ENCODE measurements at places on chromosomes 16 and 17.

GRCh38 chr16:7983676-7984075 lies 606.6 kb downstream of the TMEM114 start:
- DNase-seq: no peak

DNA sequence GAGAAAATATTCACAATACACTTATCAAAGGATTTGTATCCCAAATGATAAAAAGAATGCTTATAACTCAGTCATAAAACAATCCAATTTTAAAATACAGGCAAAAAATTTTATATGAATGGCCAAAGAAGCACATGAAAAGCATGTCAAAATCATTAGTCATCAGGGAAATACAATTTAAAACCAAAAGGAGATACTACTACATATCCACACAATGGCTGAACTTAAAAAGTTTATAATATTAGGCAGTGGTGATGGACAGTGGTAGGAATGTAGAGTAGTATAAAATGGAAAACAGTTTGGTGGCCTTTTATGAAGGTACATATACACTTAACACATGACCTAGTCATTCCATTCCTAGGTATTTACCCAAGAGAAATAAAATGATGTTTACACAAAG lies 12.2 kb downstream of the CMC2 start:
- DNase-seq: no peak

DNA sequence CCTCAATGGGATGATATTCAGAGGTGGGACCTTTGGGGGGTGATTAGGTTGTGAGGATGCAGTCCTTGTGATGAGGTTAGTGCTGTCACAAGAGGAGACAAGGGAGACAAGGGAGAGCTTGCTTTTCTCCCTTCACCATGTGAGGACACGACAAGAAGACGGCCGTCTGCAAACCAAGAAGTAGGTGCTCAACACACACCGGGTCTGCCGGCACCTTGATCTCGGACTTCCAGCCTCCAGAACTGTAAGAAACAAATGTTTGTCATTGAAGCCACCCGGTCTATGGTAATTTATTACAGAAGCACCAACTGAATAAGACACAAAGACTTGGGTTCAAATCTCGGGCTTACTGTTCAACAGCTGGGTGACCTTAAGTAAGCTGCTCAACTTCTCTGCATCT lies 64.9 kb downstream of the MPHOSPH6 start:
- DNase-seq: no peak

DNA sequence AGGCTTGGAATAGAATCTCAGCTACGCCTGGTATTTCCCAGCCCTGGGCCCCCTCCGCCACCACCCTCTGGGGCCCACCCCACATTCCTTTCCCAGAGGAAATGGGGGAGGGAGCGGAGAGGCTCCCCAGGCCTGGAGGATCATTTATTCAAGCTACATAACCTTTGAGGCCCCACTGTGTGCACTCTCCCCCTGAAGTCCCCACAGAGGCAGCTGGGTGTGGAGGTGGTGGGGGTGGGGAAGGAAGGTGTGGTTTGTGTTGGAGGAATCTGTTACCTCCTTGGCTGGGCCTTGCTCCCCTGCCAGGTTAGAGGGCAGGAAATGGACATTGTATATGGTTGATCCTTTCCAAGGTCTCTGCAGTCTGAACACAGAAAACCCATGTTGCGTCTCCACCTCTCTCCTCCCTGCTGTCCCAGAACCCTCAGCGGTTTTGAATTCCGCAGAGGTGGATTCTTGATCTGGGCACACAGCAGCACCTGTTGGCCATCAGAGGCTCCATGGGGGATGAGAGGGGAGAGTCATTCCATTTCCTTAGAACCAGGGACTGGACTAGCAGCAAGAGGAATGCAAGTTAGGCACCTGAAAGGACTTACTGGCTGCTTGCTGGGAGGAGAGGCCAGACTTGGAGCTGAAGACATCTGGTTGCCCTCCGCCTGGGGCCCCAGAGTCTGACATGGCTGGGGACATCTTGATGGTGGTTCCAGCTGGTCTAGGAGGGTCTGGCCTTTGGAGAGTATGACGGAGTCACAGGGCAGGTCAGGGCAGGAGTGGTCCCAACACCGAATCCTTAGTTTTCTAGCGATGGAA lies 23.0 kb downstream of the ARHGAP23 start:
- no peak for DNase-seq

DNA sequence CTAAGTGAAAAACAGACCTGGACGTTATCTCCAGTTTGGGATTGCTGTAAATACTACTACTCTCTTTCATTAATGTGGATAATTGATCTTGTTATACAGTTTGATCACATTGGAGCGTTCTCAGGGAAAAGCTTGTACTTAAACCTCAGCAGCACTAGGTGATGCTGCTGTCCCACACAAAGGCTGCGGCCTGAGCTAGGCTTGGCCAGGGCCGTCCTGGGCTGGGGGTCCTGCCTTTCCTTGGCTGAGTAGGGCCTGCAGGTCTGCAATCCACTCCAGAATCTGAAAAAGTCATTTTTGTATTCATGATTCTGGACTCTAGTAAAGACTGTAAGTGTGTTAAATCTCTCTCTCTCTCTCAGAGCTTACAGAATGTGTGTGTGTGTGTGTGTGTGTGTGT lies 23.7 kb upstream of the PMFBP1 start:
- DNase-seq: no peak

DNA sequence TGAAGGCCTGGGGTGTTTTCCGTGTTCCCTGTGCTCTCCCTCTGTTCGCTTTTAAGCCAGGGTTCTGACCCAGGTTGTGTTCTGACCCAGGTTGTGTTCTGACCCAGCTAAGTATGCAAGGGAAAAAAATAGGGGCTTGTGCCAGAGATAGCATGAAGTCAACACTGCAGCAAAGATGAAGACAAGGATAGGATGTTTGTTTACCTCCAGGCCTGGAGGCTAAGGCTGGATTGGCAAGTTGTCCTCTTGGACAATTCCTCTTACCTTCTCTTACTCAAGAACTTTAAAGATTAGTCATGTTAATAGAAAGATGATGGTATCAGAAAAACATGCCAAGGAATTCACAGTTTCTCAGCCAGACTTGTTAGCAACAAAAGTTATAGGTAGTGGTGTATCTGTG lies 19.4 kb downstream of the LYRM9 start:
- no peak for DNase-seq

GRCh38 chr16:70712942-70713341 lies 27.1 kb upstream of the MTSS2 start:
- DNase-seq: no peak

- no peak for DNase-seq
Observed at GRCh38 chr16:73083271-73083670, 35.3 kb upstream of the ZFHX3 start.

- DNase-seq: no peak
Observed at GRCh38 chr17:78962345-78962983, 17.3 kb downstream of the LGALS3BP start.

- DNase-seq: no peak
Observed at GRCh38 chr16:88855736-88856121, 1.0 kb downstream of the GALNS start.

GRCh38 chr17:48722915-48723422 lies at the start of gene PRAC2:
Gene PRAC2, plus strand, starts transcription at chr17:48723185. Its CDS starts 1,226 bp downstream, at chr17:48724411.
- DNase-seq: peak; percentile 60

DNA sequence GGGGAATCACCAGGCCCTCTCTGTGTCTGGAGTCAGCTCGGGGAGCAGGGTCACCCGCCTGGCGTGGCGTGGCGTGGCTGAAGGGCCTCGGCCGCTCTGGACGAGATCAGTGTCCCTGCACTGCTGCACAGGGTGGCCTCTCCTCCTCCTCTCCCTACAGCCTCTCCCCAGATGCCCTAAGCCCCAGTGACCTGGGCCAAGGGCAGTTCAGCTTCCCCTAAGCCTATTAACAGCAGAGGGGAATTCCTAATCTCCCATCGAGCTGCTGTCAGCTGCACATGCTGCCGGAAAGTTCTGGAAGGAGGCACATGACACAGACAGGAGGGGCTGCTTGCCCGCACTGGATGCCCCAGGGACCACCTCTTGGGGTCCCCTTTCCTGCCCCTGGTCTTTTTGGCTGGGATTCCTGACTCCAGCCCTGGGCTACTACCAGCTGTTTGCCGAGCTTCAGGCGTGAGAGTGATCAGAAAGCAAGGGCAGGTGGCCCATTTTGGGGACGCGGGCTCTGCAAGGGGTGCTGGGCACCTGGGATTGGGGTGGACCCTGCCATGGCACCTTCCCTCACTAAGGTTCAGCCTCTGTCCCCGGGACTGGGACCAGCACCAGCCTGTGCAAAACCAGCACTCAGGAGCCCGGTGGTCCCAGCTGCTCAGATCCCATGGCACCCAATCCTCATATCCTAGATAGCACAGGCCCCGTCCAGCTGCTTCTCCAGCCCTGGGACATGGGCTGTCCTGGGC lies 794 bp downstream of the PDE6G start:
- no peak for DNase-seq

DNA sequence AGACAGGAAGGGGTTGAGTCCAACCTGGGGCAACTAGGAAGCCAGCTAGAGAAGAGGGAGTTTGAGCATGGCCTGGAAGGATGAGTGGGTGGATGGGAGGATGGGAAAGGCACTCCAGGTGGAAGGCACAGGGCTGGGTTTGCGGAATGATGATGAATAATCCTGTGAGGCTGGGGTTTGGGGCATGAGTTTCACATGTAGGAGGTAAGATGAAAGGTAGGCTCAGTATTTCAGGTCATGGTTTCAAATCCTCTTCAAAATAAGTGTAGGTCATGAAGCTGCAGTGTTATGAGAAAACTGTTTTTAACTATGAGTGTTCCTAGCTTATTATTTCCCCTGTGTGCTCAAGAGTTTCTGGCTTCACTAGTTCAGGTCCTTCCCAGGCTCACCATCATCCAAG lies 130.3 kb downstream of the SKAP1 start:
- no peak for DNase-seq

GRCh38 chr16:58026705-58027160 lies 1.2 kb downstream of the MMP15 start:
- no peak for DNase-seq

- DNase-seq: no peak
Observed at GRCh38 chr17:39364236-39365025, 37.0 kb downstream of the FBXL20 start.

DNA sequence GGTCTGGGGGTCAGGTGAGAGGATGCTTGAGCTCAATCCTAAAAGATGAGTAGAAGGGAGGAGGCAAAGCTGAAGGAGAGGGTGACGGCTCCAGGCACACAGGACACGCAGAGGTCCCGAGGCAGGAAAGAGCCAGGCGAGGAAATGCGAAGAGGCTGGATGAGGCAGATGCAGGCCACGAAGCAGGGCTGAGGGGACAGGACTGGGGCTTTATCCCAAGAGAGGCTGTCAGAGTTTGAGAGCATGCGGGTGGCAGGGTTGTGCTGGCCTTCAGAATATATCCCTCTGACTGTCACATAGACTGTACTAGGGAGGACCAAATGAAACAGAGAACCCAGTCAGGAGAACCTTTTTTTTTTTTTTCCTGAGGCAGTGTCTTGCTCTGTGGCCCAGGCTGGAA lies 100.2 kb downstream of the RMI2 start:
- DNase-seq: no peak

DNA sequence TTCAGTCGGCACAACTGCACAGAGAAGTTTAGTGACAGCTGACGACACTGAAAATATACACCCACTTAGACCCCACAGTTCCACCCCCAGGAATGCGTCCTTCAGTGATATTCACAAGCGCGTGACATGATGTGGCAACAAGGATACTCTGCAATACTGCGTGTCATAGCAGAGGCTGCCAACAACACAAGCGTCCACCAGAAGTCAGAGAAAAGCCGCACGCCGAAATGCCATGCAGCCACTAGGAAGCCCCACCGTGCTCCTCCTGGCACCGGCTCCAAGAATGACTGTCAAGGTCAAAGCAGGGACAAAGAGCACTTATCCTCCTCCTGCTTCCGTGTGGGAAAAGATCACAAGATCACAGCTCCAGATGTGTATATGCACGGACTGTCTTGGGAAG lies 3.5 kb downstream of the ATP2A3 start:
- DNase-seq: no peak

DNA sequence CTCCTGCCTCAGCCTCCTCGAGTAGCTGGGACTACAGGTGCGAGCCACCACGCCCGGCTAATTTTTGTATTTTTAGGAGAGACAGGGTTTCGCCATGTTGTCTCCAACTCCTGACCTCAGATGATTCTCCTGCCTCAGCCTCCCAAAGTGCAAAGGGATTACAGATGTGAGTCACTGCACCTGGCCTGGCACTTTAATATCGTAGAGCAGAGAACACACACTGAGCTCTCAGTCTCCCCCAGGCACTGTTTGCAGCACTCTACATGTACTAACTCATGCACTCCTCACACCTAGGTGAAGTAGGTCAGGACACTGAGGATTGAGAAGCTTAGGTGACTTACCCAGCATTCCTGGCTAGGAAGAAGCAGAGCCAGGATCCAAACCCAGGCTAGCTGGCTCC lies 15.0 kb downstream of the C17orf100 start:
- DNase-seq: no peak

DNA sequence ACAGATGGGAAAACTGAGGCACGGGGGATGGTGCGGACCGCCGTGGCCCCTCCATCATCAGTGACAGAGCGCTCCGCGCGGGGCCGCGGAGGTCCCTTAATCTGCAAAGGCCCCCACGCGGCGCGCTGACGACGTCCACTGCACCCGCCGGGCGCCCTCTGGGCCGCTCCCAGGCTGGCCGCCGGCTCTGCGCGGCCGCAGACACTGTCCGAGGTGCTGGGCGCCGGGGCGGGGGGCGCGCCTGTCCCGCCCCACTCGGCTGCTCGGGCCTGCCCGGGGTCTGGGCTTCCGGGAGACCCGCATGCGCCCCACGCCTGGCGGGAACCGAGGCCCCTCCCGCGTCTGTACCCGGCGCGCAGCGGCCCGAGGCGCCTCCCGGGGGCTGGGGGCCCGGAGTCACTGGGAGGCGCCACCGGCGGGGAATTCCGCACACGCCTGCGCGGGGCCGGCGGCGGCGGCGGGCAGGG lies 550 bp upstream of the RNF213 start:
- DNase-seq: peak; percentile 95

GRCh38 chr16:73764321-73764720 lies 532.3 kb upstream of the PSMD7 start:
- DNase-seq: no peak

GRCh38 chr16:20515688-20516090 lies 60.5 kb downstream of the ACSM2B start:
- DNase-seq: no peak

DNA sequence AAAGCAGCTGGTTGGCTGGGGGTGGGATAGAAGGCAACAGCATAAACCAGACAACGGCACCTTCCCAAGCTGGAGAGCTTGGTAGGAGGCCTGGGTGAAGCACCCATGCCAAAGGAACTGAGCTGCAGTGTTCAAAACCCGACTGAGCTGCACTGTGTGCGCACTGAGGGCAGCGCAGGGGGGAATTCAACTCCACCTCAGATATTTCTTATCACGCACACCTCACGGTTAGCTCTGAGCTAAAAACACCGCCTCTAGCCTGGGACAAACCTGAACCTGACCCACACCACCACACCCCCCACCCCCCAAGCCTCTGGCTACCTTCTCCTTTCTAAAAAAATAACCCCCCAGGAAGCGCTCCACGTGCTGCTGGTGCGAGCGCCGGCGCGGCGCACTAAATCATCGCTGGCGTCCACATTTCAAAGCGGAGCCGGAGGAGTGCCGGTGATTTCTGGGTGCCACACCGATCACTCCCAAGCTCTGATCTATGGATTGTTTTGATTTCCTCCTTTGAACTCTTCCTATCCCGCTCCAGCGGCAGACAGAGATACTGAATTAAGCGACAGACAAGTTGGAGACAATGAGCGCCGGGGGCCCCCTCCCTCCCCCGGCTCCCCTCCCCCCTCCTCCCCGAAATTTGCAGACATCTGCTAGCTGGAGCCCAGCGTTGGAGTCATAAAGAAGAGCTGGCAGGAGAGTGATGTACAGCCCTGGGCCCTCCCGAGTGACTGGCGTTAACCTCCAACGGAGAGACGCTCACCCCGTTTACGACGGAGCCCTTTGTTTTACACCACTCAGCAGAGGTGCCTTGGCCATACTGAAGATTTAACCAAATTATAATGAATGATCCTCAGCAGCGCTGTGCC lies 85.0 kb downstream of the NOG start:
- DNase-seq: no peak

Data from activated CD4-positive, alpha-beta T cell treated with anti-CD3 and anti-CD28 coated beads, Interleukin-2, amount 10 ng/mL, durations not matched to agents 24 days and 14 days (primary cell).